ENCODE measurements at places on chromosomes 3 and 15. TPM values are rescaled to one million over a fixed set of nuclear protein-coding genes. Genes with fewer than 3 reads are reported as not detected.

FNDC3B gene
- total RNA-seq = 28.5 TPM

CORO2B gene
- 2.2 TPM for total RNA-seq

KCNMB3 gene
- total RNA-seq = 6.8 TPM

CCR9 gene
- total RNA-seq = 0.14 TPM

STARD9 gene
- 52.5 TPM for total RNA-seq

LRRC49 gene
- total RNA-seq = 5.2 TPM

MRPL3 gene
- 23.9 TPM for total RNA-seq

SI gene
- total RNA-seq = 24.8 TPM

SCN11A gene
- 1.9 TPM for total RNA-seq

TNFAIP8L3 gene
- 35.5 TPM for total RNA-seq

CSPG4 gene
- 60.9 TPM for total RNA-seq

LRIG1 gene
- total RNA-seq = 75.5 TPM

MRPS25 gene
- total RNA-seq = 186 TPM

FANCD2OS gene
- not detected for total RNA-seq

SLC2A2 gene
- not detected for total RNA-seq

CFAP100 gene
- total RNA-seq = not detected

B4GALT4 gene
- 27.7 TPM for total RNA-seq

PRR23A gene
- not detected for total RNA-seq

TEX55 gene
- total RNA-seq = not detected

FBLN2 gene
- 36.3 TPM for total RNA-seq

CLEC3B gene
- total RNA-seq = 6.0 TPM

HACD3 gene
- 25.8 TPM for total RNA-seq

CELF6 gene
- 5.6 TPM for total RNA-seq

TMCO5A gene
- total RNA-seq = not detected

PROS1 gene
- total RNA-seq = 9.1 TPM

SPINT1 gene
- 729 TPM for total RNA-seq

PRR20G gene
- total RNA-seq = not detected

KLHL40 gene
- total RNA-seq = 0.27 TPM

CHRD gene
- total RNA-seq = 1.9 TPM

SLC28A2 gene
- 11.1 TPM for total RNA-seq
